A673 (cell line): ENCODE measurements at places on chromosomes 1 and 21. TPM values are rescaled to one million over a fixed set of nuclear protein-coding genes. Genes with fewer than 3 reads are reported as not detected.

Gene KCNN3
- total RNA-seq: 0.73 and 1.5 TPM in 2 replicates

Gene HRNR
- not detected in 2 replicates for total RNA-seq

Gene TENT5C
- total RNA-seq: 0.90 and 1.1 TPM in 2 replicates

DNA sequence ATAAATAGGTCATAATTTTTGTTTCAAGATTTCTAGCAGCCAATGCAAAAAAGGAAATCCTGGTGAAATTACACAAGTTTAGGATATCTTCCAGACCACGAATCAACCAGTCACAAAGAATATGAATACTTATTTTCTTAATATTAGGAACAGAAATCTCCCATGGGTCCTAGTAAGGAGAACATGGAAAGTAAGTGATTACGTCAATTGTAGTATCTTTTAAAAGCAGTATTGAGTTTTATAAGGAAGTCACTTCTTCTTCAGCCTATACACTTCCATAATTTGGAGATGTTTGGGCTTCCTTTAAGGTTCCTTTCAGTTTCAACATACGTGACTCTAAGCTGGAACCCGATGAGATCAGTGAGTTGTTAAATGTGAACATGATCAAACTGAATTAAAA, 534.5 kb downstream of the USP25 start:
- no peak for DNase-seq
- H3K4me3 ChIP-seq: no peak overlapping the region
- no peaks in the 10 kb centered on the region for H3K27me3 ChIP-seq
- H3K4me1 ChIP-seq: no peaks in the 10 kb centered on the region

DNA sequence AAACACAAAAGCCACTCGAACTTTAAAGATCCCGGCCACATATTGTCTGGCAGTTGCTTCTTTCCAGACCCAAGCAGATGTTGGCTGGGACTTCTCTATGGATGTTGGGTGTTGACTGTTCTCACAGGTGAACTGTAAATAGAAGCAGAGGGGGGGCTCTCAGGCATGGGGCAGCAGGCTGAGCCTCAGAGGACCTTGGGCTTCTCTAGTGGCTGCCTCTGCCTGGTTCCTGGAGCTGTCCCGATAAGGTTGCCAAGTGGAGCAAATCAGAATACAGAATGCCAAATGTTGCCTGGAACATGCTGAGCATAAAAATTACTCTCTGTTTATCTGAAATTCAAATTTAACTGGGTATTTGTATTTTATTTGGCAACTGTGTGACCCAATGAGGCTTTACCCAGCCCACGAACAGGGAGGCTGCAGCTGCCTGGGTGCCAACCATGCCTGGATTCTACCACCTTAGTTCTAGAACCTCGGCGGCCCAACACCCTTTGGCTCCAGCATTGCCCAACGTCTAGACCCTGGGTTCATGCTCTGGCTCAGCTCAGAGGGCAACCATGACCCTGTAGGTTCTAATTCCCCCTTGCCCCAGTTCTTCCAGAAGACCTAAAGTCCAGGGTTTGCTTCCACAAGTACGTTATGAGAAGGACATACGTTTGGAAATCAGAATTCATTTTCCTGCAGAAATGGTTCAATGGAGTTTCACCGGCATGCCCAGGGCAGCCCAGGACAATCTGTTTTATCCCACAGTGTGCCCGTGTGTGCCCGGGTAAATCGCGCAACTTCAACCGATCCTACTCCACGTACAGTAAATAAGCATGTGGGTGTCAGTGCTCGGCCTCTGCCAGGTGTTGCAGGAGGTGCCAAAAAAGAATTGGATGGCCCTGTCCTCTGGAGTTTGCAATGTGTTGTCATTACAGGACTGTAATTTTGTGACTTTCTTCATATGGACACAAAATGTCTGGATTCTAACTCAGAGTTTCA, 5.4 kb upstream of the SLC45A1 start:
- no peaks in the 10 kb centered on the region for H3K4me1 ChIP-seq
- DNase-seq: no peak
- H3K4me3 ChIP-seq: no peak overlapping the region
- no peak overlapping the region for H3K27ac ChIP-seq

- no peaks in the 10 kb centered on the region for H3K4me1 ChIP-seq
- no peak overlapping the region for H3K4me3 ChIP-seq
- H3K27ac ChIP-seq: no peak overlapping the region
- H3K36me3 ChIP-seq: no peaks in the 10 kb centered on the region
- peaks cover 4% of the 10 kb centered on the region for H3K27me3 ChIP-seq
Measured at GRCh38 chr1:147879911-147880310, 22.7 kb upstream of the GJA8 start.

DNA sequence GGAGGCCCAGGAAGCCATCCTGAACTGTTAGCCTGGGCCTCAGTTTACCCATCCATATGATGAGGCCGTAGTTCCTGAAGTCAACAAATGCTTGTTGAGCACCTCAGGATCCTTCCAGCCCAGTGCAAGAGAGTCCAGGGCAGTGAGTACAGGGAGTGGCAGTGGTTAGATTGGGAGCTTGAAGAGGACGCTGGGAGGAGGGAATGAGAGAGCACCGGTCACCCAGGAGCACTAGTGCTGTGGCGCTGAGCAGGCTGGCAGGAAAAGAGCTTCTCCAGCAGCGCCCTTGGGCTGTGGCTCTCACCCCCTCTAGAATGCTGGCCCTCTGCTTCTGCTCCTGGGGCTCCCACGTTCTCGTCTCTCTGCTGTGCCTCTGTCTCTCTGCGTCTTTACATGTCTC, 10.2 kb upstream of the SSBP3 start:
- no peaks in the 10 kb centered on the region for H3K4me1 ChIP-seq
- no peak overlapping the region for H3K4me3 ChIP-seq
- H3K36me3 ChIP-seq: no peaks in the 10 kb centered on the region

- no peak for DNase-seq
- H3K4me1 ChIP-seq: no peaks in the 10 kb centered on the region
- H3K36me3 ChIP-seq: no peaks in the 10 kb centered on the region
- no peaks in the 10 kb centered on the region for H3K27me3 ChIP-seq
Measured at GRCh38 chr1:205410581-205411298, 11.1 kb downstream of the LEMD1 start.

DNA sequence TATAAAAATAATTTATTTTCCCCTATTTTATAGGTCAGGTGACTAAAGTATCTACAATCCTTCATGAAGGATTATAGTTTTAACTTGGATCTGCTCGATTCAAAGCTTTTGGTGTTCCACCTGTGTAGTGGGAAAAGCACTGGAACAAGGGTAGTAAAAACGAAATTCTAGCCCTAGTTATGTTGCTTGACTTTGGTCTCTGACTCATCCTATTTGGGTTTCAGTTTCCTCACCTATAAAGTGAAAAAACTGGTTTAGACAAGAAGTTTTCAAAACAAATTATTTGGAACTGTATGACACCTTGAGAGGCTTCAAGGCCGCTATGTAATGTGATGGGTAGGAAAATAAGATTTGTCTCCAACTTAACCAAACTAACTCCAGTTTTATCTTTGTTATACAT, 505.2 kb upstream of the ZRANB2 start:
- H3K4me3 ChIP-seq: no peak overlapping the region
- DNase-seq: no peak
- H3K27ac ChIP-seq: no peak overlapping the region
- no peaks in the 10 kb centered on the region for H3K27me3 ChIP-seq
- no peaks in the 10 kb centered on the region for H3K36me3 ChIP-seq

DNA sequence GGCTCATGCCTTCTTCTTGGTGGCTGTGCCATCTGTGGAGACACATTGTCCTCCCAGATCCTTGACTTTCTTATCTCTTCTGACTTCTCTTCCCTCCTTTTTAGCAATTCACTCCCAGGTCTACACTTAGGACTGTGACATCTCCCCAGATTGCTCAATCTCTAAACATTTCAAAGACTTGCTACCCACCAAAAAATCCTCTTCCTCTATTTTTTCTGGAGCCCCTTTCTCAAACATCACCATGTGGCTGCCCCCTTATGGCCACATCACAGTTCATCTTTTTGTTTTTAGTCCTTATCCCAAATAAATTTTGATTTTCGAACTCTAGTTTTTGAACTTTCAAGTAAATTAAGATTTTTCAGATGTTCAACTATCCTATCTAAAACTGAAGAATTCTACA, 148.6 kb upstream of the HOOK1 start:
- no peaks in the 10 kb centered on the region for H3K4me1 ChIP-seq
- no peak overlapping the region for H3K4me3 ChIP-seq
- H3K36me3 ChIP-seq: no peaks in the 10 kb centered on the region
- H3K27me3 ChIP-seq: no peaks in the 10 kb centered on the region

DNA sequence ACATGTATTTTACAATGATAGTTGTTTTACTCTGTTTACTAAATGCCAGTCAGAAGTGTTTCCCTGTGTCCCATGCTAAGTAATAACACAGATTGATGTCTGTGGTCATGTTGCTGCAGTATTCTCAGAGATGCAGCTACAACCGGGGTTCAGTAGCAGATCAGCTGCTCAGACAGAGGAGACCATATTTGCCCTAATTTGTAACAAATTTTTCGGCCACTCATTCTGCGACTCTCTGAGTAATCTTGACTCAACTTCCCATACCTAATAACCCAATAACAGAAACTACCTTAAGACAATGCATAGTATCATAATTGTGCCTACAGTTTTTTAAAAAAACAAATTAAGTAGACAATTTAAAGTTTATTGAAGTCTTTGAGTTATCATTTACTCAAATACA, 32.6 kb downstream of the NIBAN1 start:
- H3K27ac ChIP-seq: no peak overlapping the region
- peaks cover 4% of the 10 kb centered on the region for H3K36me3 ChIP-seq
- H3K27me3 ChIP-seq: no peaks in the 10 kb centered on the region
- H3K4me1 ChIP-seq: peaks cover 16% of the 10 kb centered on the region

GRCh38 chr1:25527946-25528595, 15.3 kb upstream of the LDLRAP1 start:
- peaks cover 1% of the 10 kb centered on the region for H3K4me1 ChIP-seq
- H3K36me3 ChIP-seq: no peaks in the 10 kb centered on the region
- no peak overlapping the region for H3K4me3 ChIP-seq
- no peak overlapping the region for H3K27ac ChIP-seq
- no peaks in the 10 kb centered on the region for H3K27me3 ChIP-seq

DNA sequence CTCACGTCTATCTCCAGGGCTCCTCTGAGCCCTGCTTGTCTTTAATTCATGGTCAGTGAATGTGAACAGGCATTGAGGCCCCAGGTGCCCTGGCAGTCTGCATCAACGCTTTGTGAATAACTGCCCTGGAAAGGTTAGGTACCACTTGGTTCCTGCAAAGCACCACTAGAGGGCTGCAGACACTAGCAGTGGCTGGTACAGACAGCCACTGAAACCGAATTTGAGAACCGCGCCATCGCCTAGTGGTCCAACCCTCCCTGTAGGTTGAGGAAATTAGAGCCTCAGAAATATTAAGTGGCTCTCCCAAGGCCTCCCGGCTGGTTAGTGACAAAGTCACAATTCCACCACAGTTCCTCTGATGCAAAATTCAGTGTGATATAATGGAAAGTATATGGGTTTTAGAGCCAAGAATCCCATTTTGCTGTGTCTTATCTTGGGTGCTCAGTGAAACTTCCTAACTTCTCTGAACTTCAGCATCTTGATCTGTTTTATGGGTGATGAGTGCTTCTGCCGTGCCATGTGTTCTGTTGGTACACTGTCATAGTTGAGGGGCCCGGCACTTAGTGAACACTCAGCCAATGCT, 46.2 kb upstream of the BCL9 start:
- H3K4me1 ChIP-seq: no peaks in the 10 kb centered on the region
- H3K4me3 ChIP-seq: no peak overlapping the region
- no peaks in the 10 kb centered on the region for H3K36me3 ChIP-seq
- peak; percentile 84 for DNase-seq
- no peaks in the 10 kb centered on the region for H3K27me3 ChIP-seq
